ENCODE measurements at places on chromosomes 1 and 21.

DNA sequence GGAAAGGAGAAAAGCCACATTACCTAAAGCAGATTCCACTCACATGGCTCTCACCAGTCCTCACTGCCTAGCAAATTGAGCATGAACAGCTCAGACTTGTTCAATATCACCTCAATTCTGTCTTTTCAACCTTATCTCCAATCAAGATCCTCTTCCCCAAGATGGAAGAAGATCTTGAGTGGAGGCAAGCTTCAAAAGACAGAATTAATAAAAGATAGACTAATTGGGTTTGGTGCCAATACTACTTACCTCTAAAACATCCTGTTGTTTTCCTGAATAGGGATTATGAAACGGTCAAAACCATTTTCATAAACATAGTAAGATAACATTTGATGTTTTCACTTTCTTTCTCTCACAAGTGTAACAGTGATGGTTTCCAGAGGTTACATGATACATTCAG lies 349.2 kb upstream of the PLD5 start:
- no peak for DNase-seq

GRCh38 chr1:9249534-9250410 lies 15.2 kb downstream of the H6PD start:
- no peak for DNase-seq

- DNase-seq, result no peak
Measured at GRCh38 chr1:58862728-58863385, 79.0 kb upstream of the JUN start.

- DNase-seq, result no peak
Measured at GRCh38 chr1:167371030-167371429, 147.3 kb downstream of the CD247 start.

- no peak for DNase-seq
Measured at GRCh38 chr1:197017558-197018146, 40.3 kb downstream of the CFHR5 start.

- no peak for DNase-seq
Measured at GRCh38 chr1:233673947-233674431, 60.1 kb downstream of the KCNK1 start.

GRCh38 chr1:229570891-229571516 lies 12.5 kb upstream of the ABCB10 start:
- DNase-seq, result no peak

DNA sequence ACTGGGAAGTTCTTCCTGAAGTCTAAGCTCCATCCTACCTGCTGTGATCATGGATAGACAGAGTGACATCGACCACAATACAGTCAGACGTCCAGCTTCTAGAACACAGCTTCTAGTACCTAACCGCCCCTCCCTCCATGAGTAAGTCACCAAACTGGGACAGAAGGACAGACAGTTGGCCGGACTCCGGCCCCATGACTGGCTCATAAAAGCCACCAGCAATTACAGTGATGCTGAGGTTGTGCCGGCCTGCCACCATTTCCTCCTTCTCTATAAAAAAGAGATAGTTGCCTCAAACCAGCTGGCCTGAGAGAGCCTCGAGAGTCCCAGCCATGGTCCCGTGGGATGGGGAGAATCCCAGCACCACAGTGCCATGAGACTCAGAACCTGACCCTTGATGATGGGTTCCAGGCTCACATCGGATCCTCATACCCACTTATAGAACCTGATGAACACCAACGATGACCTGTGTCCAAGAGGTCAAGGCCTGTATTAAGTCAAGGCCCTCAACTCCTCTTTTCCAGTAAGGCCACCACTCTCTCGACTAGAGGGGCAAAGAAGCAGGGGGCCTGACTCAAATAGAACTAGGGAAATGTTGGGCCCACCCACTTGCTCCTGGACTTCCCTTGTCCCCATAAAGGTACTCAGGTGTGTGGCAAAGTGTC lies 3.4 kb downstream of the MEF2D start:
- DNase-seq, result no peak

GRCh38 chr1:177914603-177915002 lies 55.3 kb downstream of the SEC16B start:
- DNase-seq, result no peak

- no peak for DNase-seq
Measured at GRCh38 chr1:179014123-179014522, 11.6 kb upstream of the FAM20B start.

- DNase-seq, result no peak
Measured at GRCh38 chr21:43811262-43812105, 22.1 kb downstream of the RRP1 start.

GRCh38 chr1:76759950-76760349 lies 107.3 kb upstream of the ST6GALNAC5 start:
- DNase-seq, result no peak

- DNase-seq, result no peak
Measured at GRCh38 chr1:218480588-218481099, 135.5 kb downstream of the TGFB2 start.

- no peak for DNase-seq
Measured at GRCh38 chr1:41481109-41481775, 3.2 kb downstream of the EDN2 start.

All from vagina (tissue), 2 donors.